ENCODE measurements at places on chromosomes 5 and 9.

GRCh38 chr5:143931986-143932385, 120.0 kb downstream of the HMHB1 start:
- no peak for DNase-seq

- no peak for DNase-seq
Measured at GRCh38 chr9:129239946-129240490, 62.0 kb upstream of the IER5L start.

- DNase-seq, result no peak
Measured at GRCh38 chr5:169534939-169535338, 48.6 kb upstream of the SPDL1 start.

GRCh38 chr5:109690242-109690974, 681 bp downstream of the MAN2A1 start:
- DNase-seq, result peak; percentile 64

- peak; percentile 88 for DNase-seq
Measured at GRCh38 chr9:122350577-122351355, 20.1 kb upstream of the PTGS1 start.

DNA sequence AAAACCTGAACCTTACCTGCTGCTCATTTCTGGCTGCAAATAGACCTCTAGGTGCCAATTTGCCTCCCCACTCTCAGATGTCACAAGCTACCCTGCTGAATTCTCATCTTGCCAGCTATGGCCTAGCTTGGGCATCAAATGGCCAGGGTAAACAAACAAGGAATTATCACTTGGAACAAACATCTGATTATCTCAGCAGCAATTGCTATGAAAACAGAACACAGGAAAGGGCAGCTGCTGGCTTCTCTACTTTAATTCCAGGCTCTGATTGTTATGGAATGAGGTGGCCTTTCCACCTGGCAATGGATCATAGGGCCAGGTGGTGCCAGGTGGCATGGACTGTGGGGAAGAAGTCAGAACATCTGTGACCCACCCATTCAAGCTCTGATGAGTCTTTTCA, 505.1 kb downstream of the TLR4 start:
- DNase-seq, result no peak

- DNase-seq, result no peak
Measured at GRCh38 chr5:123083298-123083697, 5.7 kb upstream of the PRDM6 start.

DNA sequence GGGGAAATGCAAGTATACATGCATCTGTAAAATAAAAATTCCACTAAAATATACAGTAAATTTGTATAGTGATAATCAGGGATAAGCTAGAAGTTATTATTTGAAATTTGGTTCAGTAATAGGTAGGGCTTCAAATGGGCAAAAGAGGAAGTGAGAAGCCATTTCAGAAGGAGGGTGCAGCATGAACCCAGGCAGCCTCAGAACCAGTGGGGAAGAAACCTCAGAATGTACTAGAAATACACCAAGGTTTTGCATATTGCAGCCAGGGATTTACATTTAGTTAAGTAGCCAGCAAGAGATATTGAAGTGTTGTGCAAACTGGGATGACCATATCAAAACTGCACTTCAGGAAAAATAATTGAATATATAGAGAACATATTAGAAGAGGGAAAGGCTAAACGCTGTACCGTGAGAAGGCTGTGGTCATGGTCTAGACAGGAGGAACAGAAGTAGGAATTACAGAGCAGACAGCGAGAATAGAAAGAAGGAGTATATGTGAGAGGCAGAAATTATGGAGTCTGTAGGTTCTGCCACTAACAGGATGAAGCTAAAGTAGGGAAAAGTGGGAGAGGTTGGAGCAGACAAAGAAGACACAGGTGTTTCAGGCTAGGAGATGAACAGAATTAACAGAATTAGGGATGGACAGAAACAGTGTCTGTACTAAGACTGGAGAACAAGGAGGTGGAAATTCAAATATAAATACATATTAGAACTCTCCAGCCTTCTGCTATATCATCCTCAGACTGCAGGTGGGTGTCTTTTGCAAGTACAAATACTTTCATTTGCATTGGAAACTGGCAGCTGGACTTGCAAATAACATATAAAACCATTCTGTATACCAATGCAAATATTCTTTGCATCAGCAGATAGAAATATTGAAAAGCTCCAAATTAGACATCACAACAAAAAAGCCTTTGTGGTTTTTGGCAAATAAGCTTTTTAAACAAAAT, 335.6 kb downstream of the ZNF608 start:
- no peak for DNase-seq

DNA sequence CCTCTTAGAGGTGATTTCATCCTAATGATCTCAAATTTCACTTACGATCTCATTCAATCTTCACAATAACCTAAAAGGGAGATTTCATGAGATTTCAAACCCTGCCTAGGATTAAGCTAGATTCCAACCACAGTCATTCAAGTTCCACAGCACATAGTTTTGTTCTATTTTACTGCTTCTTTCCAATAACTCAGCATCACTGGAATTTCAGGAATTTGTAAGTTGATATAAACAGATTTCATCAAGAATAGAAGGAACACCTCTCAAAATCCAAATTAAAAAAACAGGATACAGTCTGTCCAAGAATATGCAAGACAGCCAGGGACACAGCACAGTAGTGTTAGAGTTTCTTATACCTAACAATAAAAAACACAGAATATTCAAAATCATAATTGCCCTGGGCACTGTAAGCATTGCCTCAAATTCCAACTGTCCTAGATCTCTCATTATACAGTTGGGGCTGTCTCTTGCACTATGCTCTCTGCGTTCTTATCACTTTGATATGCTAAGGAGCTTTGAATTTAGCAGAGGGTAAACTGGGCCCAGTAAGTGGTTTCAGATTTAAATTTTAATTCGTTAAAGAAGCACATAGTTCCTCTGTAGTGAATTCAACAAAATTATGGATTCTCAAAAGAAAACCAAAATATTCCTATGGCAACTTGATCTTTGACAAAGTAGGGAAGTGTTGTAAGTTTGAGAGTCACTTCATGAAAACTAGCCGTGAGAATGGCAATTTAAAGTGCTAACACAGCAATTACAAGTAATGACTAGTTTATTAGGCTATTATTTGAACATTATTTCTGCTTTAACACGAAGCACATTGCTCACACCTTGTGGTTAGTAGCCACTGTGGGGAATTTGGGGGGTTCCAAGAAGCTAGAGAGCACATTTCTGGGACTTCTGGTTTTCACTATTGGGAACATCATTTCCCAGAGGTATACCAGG, 478.6 kb upstream of the C9orf72 start:
- no peak for DNase-seq

DNA sequence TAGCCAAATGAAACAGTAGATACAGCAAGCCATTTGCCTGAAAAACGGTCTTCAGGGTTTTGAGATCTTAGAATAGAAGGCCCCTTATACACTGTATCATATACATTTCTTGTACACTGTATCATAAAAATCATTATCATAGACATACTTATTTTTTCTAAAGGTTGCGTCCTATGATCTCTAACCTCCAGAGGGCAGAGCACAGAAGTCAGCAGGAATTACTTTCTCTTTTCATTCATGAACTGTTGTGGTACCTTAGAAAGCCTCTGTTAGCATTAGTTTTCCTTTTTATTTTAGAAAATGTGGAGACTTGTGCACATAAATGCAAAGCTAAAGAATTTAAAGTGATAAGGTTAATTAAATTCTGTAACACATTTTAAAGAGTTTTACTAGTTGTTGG, 115.4 kb downstream of the OXCT1 start:
- DNase-seq, result no peak

GRCh38 chr5:158376679-158377078, 517.7 kb upstream of the CLINT1 start:
- no peak for DNase-seq

DNA sequence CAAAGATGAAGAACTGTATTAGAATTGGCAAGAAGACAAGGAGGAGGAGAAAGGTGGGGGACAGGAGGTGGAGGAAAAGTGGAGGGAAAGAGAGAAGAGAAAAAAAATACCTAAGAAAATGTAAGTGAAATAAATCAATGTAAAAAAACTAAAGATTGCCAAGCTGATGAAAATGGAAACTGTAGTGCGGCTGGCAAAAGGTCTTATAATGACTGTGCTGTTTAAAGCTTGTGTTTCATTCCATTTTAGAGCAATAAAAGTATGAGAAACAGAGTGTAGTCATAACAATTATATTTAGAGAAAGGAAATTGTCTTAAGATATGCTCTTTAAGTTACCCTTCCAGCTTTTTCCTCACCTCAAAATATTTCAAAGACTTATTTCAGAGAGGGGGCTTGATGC, 670.5 kb upstream of the SEMA6A start:
- no peak for DNase-seq

DNA sequence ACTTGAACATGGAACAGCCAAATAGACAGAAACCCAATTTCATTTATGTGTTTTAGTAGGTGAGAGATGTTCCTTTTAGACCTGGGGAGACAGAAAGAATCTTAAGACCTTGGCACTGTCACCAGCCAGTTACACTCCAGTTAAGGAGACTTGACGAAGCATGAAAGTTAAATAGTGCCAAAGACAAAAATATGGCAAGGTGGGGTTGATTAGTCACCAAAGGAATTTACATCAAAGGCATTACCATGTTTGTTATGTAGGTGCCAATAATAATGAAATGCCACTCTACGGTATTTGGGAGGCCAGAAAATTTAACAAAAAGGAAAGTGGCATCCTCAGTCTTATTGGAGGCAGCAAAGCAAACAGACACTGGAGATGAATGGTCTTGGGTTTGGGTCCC, 9.2 kb upstream of the IL12B start:
- no peak for DNase-seq

DNA sequence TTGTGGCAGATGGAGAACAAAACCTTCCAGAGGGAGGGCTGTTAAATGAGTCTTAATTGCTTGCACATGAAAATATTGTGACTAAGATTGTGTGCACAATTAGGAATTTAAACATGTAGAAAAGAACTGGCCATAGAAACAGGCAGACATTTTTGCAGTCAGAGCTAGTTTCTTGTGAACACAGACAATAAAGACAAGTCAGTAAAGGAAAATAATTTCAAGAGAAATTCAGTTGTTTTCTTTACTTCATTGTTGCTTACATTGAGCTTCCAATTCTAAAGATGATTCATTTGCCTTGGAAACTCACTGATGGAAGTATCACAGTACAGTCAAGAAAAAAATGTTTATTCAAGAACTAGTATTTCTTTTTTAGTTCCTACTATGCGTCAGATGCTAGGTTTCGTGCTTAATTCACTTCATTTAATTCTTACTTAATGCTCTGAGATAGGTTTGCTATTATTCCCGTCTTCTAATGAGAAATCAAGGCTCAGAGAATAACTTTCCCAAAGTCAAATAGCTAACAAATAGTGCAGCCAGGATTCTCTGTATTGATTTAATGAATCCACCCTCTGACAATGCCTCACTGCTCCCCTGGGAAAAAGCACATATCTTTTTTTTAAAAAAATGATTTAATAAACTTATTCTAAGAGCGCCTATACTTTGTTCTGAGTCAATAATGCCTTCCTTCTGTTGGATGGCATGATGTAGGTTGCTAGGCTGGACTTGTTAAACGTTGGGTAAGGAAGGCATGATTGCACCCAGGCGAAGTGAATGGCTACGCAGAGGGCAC, 581.4 kb downstream of the RAB3C start:
- no peak for DNase-seq

GRCh38 chr9:120951960-120952618, 25.5 kb upstream of the TRAF1 start:
- no peak for DNase-seq

GRCh38 chr9:121023064-121023463, 27.0 kb downstream of the C5 start:
- DNase-seq, result no peak

GRCh38 chr9:18274693-18275092, 199.3 kb upstream of the ADAMTSL1 start:
- DNase-seq, result no peak

DNA sequence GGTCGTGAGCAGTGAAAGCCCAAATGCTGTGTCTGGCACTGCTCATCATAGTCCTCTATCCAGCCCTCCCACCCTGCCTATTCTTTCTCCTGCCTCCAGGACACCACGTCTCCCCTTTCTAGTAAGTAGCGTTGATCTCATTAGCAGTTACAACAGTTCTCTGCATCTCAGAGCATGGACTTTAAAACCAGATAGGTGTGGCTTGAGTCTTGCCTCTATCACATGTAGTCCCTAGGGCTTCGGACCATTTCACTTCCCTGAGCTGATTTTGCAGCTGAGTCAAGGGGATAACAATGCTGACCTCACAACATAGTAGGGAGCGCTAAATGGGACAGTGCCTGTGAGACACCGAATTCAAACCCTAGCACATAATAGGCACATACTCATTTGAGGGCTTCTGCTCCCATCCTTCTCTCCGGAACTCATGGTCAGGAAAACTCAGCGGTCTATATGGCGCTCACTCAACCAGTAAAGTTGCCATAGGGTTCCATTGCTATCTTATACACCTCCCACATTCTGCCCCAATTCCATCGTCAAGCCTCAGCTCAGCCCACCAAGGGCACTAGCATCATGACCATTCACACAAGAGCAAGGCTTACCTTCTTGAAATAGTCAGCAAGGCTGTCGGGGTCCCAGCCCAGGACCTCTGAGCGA, 515 bp downstream of the LCP2 start:
- no peak for DNase-seq

DNA sequence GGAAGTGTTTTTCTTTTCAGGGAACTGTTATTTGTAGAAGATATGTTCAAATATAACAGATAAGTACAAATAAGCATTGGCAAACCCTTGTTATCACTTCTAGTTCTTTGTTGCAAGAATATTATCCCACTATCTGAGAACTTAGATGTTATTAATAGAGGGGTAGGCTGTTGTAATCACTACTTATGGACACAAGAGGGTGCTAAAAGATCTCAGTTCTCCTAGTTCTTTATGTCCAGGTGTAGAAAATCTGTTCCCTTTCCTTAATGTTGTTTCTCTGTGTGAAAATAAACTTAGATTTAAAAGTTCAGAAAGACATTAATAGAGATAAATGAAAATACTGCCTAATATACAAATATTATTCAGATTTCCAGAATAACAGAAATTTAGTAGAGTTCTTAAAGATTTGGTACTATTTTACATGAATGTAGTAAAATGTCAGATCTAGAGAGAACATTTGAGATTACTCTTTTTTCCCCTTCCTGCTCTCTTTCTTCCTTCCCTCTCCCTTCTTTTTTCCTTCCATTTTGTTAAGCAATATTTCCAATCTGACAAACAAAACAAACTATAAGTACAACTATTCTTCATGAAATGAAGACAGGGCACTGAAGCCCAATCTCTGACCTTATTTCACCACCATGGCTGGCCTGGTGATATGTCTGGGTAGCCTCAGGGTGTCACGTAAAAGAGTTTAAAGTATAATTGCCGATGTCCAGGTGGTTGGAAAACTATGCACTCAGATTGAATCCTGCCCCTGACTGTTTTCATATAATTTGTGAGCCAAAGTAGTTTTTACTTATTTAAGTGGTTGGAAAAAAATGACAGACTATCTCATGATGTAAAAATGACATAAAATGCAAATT, 43.6 kb upstream of the C5orf46 start:
- DNase-seq, result peak; percentile 66

- no peak for DNase-seq
Measured at GRCh38 chr5:149014571-149015031, 48.3 kb downstream of the SH3TC2 start.

- DNase-seq, result no peak
Measured at GRCh38 chr5:56192246-56192645, 40.9 kb downstream of the ANKRD55 start.
